Endothelial cell (in vitro differentiated cells): ENCODE measurements at places on chromosomes 16 and 17. TPM values are rescaled to one million over a fixed set of nuclear protein-coding genes. Genes with fewer than 3 reads are reported as not detected.

The KRT39 gene
- total RNA-seq, result 0.15 TPM

The CES3 gene
- 2.5 TPM for total RNA-seq

The ITGAL gene
- not detected for total RNA-seq

The HYDIN gene
- 2.5 TPM for total RNA-seq

DNA sequence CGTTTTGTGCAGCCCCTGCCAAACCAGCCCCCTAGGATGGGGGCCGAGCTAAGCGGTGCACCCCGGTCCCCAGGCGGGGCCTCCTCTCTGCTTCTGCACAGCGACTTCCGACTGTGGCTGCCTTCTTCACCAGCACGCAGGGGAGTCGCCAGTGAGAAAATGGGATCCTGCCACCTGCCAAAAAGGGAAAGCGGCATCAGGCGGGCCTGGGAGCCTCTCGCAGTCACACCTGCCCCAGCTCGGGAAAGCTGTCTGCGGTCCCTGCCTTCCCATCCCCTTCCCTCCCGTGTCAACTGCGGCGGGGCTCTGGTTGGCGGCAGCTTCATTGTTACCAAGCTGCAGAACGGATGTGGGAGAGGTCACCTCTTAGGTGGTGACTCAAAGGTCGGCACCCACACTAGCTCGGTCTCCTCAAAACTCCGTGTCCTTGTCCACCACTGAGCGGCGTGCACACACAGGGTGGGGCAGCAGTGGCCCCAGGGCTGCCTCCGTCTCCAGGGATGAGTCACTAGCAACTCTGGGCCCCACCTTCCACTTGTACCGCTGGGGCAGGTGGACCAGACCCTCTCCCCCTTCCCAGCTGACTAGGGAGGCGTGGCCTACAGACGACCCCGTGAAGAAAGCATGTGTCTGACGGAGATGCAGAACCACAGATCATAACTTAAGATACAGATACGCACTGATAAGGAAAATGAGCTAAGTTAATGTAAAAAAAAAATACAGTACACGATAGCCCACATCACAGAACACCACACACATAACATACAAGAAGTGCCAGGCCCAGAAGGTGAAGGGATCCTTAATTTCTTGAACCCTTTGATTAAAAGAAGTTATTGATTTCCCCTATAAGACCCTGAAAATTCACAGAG lies 1.5 kb upstream of the PCYT2 start:
- DNase-seq, result no peak

GRCh38 chr17:22123536-22124281 lies 431.4 kb downstream of the KCNJ18 start:
- DNase-seq, result no peak

- no peak for DNase-seq
These were observed 173.1 kb downstream of the PARN start for GRCh38 chr16:14456793-14457481.

DNA sequence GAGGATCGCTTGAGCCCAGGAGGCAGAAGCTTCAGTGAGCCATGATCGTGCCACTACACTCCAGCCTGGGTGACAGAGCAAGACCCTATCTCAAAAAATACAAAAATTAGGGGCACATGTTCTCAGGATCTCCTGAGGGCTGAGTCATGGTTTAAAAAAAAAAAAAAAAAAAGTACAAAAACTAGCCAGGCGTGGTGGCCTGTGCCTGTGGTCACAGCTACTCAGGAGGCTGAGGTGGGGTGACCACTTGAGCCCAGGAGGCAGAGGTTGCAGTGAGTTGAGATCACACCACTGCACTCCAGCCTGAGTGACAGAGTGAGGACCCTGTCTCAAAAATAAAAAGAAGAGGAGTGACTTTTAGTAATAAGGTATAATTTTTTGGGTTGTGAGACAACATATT lies 16.9 kb downstream of the BLMH start:
- DNase-seq, result no peak

DNA sequence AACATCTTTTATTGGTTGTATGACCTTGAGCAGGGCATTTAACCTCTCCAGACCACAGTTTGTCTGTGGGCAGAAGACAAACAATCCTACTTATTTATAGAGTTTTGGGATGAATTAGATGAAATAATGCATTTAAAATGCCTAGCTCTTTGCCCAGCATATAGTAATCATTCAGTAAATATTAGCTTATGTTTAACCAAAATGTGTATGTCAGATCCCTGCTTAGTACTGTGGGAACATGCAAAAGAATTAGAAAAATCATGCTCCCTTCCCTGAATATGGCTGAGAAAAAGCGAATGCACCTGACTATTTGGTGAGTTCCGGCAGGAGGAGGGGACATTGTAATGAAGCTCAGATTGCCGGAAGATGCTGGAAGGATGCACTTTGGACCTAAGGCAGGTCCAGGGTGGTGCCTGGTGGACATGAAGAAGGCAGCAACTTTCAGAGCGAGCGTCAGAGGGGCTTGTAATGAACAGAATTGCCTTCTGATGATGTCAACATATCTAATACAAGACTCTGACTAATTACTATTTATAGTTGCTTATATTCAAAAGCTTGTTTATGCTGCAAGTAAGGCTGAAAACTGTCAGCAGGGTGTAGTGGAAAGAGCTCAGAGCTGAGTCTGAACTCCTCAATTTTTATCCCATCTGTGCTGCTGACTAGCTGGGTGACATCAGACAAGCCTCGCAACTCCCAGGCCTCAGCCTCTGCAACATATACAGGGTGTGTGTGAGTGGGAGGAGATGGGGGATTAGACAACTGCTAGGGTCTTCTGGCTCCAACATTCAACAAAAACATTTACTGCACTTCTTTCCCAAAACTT lies 221.2 kb downstream of the PRKCA start:
- no peak for DNase-seq

GRCh38 chr17:55067697-55068439 lies 99.3 kb downstream of the STXBP4 start:
- no peak for DNase-seq
